Right renal pelvis (tissue), 4 donors: ENCODE measurements at places on chromosomes 3 and 15.

DNA sequence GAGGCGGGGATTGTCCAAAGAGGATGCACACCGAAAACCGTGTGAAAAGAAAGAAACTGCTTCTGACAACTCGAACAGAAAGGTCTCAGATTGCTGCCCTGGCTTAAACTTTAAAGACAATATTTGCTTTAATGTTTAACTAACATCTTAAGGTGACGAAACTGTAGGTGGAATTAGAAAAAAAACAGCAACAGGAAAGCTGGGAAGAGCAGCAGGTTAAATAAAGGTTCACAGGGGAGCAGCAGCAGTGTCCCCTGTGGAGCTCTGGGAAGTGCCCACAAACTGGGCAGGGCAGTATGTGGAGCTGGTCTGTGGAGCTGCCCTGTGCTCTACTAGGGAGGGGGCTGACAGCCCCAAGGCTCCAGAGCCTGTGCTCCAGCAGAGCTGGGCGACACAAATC, 25.4 kb downstream of the RUVBL1 start:
- no peak for DNase-seq

DNA sequence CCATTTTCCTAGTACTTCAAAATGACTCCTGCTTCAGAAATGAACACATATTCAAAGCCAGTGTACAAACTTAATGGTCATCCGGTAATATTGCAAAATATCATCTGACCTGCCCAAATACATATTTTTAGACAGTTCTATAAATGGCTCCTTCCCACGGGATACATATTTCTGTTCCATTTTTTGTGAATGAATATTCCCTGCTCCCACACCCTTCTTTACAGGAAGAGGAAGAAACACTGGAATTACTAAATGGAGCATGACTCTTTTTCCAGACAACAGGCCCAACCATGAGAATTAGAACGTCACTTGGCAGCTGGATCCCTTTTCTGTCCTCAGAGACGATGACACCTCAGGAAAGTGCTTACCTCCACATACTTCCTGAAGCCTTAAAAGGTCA, 38.0 kb upstream of the CBLB start:
- no peak for DNase-seq

GRCh38 chr15:65245096-65245856, 34.0 kb upstream of the CILP start:
- peak; percentile 60 for DNase-seq

DNA sequence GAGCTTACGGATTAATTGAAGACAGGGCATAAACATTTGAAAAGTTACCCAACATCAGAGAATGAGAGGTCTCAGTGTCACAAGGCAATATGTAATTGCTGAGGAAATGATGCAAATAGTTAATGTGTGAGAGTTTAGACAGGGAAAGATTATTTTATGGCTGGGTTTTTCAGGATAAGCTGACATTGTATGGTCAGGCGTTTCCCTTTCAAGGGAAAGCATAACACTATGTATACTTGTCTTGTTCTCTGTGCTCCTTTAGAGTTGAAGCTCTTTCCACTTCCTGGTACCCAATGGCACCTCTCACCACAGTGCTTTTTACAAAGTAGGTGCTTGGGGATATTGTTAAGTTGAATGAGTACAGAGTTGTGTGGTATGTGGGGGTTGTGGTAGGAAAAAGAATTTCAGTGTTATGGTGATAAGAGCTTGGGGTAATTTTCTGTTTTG, 19.9 kb downstream of the IQGAP1 start:
- DNase-seq, result no peak

GRCh38 chr3:25091934-25092333, 336.1 kb upstream of the RARB start:
- DNase-seq, result no peak

DNA sequence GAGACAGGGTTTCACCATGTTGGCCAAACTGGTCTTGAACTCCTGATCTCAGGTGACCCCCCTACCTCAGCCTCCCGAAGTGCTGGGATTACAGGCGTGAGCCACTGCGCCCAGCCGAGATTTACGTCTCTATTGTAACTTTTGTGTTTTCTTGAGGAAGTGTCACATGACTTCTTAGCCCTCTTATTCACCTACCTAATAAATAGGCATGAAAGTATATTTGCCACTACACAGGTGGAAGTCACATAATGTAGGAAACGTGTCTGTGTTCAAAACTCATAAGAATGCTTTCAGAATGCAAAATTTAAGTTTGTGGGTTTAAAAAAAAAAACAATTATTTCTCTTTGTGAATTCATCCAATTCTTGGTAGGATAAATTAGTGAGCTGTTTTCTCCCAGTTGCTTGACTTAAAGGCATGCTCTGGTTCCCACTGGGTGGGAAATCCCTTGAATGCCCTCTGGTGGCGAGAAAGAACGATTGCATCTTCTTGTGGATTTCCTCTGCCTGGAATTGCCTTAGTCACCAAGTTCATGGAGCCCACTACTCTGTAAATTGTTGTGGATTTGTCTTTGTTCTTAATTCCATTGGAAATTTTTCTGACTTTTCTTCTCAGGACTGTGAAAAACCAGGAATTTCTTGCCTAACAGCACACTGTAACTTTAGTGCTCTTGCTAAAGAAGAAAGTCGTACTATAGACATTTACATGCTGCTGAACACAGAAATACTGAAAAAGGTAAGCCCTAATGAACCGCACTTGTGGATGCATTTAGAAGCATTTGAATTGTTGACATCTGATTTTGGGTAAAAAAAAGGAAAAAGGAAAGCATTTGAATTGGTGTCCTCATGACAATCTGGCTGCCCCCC, 82.2 kb upstream of the CTDSPL start:
- DNase-seq, result peak; percentile 74

- no peak for DNase-seq
Measured at GRCh38 chr15:61062268-61062861, 166.7 kb downstream of the RORA start.

DNA sequence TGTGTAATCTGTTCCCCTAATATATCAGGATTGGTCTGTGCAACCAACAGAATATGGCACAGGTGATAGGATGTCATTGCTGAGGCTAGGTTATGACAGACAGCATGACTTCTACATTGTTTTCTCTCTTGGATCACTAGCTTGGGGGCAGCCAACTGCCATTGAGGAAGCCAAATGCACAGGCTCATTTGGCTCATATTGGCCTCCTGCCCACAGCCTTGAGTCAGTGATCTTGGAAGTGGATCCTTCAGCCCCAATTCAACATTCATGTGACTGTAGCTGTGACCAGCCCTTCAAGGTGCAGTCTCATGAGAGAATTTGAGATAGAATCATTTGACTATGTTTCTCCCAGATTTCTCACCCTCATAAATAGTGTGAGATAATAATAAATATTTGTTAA, 675.6 kb downstream of the GRM7 start:
- no peak for DNase-seq

GRCh38 chr15:58598829-58599210, 150.7 kb downstream of the ADAM10 start:
- DNase-seq, result no peak

- no peak for DNase-seq
Measured at GRCh38 chr3:89649431-89649830, 542.0 kb downstream of the EPHA3 start.

DNA sequence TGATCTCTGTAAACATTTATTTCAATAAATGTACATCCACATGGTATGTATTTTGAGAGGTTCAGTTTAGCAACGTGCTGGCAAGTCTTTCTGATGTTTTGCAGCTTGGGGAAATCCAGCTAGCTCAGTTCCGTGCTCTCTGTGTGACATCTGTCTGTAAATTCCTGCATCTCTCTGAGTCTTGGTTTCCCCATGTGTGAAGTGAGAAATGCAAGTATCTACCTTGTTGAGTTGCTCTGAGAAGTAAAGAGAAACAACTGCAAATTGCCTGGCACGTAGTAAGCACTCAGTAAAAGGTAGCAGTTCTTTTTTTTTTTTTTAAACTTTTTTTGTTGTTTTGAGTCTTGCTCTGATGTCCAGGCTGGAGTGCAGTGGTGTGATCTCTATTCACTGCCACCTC, 30.2 kb upstream of the MORF4L1 start:
- DNase-seq, result no peak
